Activated B cell treated with CpG ODN at 0.5 μM for 24 hours (primary cell): ENCODE measurements at places on chromosomes 2 and 18.

DNA sequence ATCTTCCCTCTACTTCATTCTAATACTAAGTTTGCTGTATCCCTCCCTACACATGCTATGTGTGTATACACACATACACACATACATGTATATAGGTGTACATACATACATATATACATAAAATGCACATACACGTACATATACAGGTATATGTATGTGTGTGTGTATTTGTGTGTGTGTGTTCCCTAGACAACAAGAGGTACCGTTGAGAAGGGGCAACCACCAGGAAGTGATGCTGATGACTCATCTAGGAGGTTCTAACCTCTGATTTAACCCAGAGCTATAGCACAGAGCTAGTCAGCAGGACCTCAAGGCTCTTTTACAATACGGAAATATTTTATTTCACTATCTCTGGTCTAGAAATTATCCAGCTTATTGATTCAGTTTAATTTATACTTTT, 139.2 kb downstream of the LAMA3 start:
- DNase-seq = no peak

- no peak for DNase-seq
Measured at GRCh38 chr2:71129902-71130151, 202 bp downstream of the MCEE start.

- DNase-seq = no peak
Measured at GRCh38 chr2:101341421-101341820, 32.9 kb upstream of the RNF149 start.

- no peak for DNase-seq
Measured at GRCh38 chr2:194495046-194495445, 1162.0 kb upstream of the SLC39A10 start.

DNA sequence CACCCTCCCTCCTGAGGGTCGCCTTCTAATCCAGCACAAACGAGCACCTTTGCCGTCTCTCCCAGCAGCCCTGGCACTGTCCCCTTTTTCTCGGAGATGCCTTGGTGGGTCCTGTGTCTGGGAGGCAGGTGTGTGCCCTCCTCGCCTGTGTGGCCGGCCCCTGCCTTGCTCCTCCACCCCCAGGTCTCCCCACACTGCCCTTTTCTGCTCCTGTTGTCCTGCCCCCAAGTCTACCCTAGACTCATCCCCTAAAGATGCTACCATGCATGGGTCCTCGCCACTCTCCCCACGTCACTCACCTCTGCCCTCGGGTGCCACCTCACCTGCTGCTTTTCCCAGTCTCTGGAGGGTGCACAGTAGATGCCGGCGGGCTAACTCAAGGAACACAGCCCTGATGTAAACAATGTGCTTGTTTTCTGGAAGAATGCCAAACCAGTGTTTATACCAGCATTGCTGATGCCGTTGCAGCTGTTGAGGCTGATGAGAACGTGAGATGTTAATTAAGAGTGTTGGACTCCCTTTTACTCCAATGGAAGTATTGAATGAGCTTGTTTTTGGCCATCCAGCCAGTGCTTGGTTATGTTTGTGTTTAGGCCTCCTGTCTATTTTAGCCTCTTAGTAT, 223.1 kb downstream of the AGAP1 start:
- DNase-seq = no peak

DNA sequence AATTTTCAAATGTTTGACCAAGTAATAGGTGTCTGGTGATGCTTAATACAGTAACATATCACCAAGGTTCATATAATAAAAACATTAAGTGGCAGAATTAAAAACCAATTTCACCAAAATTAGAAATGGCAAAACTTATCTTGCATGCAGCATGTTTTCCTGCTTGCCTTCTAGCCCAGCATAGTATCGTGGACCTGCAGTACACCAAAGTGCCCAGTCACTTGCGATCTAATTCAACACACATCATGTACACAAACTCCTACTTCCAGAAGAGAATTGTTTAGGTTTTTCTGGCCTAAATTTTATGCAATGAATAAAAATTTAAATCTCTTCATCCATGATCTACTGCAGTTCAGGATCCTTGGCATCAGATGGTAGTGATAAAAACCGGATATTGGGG, 28.9 kb downstream of the LPIN2 start:
- DNase-seq = no peak

- no peak for DNase-seq
Measured at GRCh38 chr18:33594799-33595198, 16.8 kb downstream of the ASXL3 start.

DNA sequence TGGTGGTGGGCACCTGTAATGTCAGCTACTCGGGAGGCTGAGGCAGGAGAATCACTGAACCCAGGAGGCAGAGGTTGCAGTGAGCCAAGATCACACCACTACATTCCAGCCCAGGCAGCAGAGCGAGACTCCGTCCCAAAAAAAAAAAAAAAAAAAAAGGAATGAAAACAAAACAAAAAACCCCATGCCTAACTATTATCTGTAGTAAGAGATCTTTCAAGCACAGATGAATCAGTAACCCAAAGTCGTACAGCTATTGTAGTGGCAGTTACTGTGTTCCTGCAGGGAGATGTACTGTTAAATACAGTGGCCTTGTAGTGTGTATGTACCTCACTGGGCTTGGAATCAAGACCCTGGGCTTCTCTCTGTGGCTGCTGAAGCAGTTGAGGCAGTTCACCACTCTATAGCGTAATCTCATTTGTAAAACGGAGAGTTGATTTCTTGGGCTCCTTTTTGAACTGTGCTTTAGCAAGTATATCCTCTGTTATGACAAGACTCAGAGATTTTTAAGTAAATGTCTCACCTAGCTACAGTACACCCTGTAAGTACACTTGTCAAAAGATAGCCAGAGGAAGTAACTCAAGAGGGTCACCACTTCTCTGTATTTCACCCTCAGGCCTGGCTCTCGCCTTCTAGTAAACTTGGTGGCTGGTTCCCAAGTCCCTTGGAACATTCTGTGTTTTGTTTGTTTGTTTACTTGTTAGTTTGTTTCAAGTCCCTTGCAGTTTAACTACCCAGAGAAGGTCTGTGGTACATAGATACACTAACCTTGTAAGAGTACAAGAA, 109.6 kb upstream of the FOSL2 start:
- no peak for DNase-seq

GRCh38 chr2:63287956-63288355, 237.3 kb downstream of the OTX1 start:
- DNase-seq = no peak

DNA sequence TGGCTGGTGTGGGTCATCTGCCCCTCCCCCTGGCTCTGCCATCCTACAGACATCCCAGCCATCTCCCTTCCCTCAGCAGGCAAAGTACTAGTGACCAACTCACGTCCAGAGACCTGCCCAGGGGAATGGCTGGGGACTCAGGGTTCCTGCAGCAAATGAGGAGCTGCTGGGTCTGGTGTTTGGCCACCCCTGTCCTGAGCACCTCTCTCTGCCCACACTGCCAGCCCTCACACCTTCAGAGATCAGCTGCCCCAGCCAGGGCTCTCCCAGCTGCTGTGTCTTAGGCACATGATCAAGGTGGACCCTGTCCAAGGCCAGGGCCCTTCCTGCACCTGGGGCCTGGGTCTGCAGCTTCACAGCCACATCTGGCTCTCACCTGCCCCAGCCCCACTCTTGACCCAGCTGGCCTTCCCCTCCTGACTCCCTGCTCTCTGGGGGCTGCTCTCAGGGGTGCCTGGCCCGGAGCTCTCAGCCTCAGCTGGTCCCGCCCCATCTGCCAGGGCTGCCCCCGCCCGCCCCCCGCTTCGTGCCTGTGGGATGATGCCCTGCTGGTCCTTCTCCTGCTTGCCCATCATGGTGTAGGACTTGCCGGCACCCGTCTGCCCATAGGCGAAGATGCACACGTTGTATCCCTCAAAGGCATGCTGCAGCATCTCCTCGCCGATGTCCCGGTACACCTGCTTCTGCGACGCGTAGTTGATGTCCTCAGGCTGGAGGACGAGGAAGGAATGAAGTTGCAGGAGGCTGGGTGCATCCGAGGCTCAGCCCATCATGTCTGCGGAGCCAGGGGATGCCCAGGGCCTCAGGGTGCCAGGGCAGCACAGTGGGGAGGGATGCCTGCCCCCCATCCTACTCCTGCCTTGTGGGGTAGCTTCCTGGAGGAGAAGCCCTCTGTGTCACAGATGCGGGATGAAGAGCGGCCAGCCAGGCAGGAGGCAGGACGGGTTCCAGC, 32.2 kb downstream of the KIF1A start:
- DNase-seq = no peak

- DNase-seq = no peak
Measured at GRCh38 chr2:69734854-69735544, 6.9 kb upstream of the ANXA4 start.

GRCh38 chr2:217785544-217786045, 217.2 kb downstream of the TNS1 start:
- DNase-seq = peak; percentile 75

GRCh38 chr2:119276864-119277263, 53.2 kb downstream of the STEAP3 start:
- DNase-seq = no peak

GRCh38 chr2:238655974-238656722, 191.7 kb upstream of the TWIST2 start:
- DNase-seq = no peak

- no peak for DNase-seq
Measured at GRCh38 chr2:36433311-36434217, 78.0 kb downstream of the CRIM1 start.

DNA sequence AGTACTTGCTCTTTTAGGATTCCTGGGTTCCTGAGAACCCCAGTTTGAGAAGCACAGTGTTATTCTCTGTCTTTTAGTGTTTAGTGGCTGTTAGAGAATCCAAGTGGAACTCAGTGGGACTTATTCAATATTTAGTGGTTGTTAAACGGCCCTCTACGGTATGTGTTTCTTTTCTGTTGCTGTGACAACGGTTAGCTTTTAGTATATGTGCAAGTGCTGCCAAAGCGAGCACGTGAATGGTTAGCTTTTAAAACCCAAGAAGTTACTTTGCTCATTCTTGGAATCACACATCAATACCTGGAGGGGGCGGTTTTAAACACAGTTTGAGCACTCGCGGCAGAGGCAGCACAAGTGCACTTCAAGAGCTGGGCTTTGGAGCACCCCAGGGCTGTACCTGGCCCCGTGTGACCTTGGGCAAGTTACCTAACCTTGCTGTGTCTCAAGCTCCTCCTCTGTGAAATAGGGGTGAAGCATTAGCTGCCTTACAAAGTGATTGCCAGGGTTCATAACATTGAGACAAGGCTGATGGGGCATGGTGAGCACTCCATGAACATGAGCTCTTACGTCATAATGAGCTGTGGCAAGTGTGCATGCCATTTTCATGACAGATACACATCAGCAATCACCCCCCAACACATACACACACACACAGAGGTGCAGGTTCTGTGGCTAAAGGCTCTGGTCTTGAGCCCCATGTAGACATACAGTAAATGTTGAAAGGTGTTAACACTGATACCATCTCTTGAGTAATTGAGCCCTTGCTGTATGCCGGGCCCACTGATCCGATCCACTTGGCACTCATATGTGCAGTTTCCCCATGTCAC, 234.1 kb downstream of the ALPK2 start:
- no peak for DNase-seq

DNA sequence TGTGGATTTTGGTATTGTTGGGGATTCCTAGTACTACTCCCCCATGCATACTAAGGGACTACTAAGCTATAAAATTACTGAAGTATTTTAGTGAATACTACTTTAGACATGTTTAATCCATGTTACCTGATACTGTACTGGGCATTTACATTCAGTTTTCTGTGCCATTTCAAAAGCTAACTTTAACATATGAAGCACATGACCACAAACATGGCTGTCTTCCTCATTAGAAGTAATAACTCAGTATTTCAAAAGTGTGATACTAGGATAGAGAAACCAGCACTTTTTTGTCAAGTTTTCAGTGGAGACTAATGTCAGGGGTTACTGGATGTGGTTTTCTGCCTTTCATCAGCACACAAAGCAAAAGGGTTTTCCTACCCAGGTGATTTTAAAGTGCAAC, 27.9 kb downstream of the WDR33 start:
- no peak for DNase-seq

DNA sequence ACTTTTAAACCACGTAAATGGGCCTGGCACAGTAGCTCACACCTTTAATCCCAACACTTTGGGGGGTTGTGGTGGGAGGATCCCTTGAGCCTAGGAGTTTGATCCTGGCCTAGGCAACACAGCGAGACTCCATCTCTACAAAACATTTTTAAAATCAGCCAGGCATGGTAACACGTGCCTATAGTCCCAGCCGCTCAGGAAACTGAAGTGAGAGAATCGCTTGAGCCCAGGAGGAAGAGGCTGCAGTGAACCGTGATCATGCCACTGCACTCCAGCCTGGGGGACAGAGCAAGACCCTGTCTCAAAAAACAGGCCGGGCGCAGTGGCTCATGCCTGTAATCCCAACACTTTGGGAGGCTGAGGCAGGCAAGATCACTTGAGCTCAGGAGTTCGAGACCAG, 12.2 kb downstream of the ROCK1 start:
- peak; percentile 27 for DNase-seq

DNA sequence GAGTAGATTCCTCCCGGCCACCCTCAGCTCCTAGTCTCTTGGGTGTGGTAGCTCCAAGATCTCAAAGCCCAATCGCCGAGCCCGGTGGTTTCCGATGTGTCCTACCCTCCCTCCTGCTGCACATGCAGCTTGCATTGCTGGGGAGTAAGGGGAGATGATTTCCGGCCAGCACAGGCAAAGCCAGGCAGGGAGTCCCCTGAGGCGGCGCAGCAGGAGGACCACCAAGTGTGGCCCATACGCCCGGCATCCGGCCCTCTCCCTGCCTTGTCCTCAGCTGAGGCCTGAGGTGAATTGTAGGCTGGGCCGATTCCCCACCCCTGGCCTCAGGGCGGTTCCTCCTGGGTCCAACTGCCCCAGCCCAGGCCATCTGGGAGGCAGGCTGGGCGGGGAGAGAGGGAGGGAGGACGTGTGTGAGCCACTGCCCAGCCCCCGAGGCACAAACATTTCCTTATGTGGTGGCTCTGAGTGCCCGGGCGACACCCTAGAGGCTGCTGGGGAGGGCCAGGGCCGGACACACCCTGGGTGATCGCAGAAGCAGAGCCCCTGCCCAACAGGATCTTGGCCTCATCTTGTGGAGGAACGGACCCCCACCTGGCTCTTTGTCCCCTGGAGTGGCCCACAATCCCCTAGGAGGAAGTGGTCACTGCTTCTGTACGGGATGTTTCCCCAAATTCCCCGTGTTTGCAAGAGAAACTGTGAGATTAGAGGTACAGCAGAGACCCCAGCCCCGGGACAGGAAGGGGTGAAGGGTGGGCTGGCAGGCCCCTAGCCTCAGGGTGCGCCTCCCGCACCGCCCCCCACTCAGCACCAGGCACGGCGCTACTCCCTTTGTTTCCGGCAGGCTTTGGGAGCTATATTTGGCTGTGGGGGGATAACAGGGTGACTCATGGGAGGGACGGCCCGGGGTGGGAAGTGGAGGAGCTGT, 41.9 kb upstream of the PTMA start:
- DNase-seq = peak; percentile 51

DNA sequence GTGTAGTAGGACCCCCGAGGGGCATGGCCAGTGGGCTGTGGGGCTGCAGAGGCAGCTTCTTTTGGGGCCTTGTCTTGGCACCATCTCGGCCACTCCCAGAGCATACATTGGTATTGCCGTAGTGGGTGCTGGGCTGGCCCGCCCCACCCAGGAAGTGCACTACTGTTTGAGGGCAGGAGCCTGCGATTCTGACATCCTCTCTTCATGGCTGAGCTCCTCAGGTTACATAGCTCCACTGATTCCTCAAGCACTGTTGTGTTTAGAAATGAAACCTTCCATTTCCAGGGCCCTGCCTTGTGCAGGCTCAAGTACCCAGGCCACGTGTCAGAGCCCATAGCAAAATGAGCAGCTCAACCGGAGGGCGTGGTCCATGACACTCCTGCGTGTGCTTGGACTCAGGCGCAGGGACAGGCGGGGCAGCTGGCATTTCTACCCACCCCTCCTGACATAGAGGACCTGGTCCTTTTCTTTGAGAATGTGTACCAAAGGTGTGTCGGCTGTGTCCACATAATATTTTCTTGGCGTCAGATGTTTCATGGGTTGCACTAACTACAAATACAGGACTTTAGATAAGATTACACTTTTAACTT, 67.9 kb downstream of the DGKD start:
- peak; percentile 62 for DNase-seq
